ENCODE measurements at places on chromosomes 4 and X.

DNA sequence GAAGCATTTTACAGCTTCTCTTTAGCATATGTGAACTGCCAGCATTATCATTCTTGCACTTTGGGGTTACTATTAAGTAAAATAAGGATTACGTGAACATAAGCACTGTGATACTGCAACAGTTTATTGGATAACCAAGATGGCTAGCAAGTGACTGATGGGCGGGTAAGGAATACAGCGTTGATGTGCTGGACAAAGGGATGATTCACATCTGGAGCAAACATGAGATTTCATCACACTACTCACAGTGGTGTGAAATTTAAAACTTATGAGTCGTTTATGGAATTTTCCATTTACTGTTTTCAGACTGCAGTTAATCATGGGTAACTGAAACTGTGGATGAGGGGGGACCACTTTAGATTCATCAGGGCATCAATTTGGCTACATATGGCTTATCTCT lies 16.0 kb downstream of the NBDY start:
- no peak for DNase-seq

DNA sequence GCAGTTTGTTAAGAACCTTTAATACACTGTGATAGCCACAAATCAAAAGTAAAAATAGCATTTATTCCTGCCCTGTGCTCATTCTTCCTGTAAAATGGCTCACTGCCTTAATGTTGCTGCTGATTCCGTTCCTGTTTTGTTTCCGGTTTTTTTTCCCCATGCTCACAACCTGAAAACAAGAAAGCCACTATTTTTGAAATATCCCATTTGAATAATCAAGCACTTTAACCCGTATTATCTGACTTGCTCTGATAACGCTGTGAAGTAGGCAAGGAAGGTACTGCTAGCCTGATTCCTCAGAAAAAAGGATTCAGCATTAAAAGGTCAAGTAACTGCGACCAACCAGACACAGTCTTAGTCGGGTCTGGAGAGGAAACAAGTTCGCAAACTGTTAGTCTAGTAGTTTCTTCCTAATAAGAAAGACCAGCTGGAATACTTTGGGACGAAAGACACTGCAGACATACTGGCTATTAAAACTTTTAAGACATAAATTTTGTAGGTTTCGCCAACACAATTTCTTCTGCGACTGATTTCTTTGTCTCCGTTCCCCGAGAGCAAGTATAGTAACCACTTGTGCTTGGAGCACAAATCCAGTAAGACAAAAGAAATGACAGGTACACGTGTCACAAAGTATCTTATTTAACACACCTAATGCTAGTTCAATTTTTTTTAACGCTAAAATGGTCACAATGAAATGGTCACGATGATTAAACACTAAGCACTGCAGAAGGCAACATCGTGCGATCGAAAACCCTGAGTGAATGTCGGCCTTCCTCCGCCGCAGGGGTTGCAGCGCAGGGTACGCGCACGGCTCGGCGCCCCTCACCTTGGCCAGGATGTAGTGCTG lies 802 bp downstream of the COX18 start:
- no peak for DNase-seq

- no peak for DNase-seq
These were observed 2.4 kb downstream of the FRAS1 start for GRCh38 chr4:78059524-78059889.

- DNase-seq = no peak
These were observed 124.0 kb downstream of the ARHGAP24 start for GRCh38 chr4:85598936-85599335.

- no peak for DNase-seq
These were observed 1282.3 kb upstream of the TENM3 start for GRCh38 chr4:180960743-180961401.

- no peak for DNase-seq
These were observed 77.2 kb upstream of the DHRSX start for GRCh38 chrX:2577844-2578466.

- DNase-seq = no peak
These were observed 724.0 kb downstream of the ADGRL3 start for GRCh38 chr4:61924131-61924530.

DNA sequence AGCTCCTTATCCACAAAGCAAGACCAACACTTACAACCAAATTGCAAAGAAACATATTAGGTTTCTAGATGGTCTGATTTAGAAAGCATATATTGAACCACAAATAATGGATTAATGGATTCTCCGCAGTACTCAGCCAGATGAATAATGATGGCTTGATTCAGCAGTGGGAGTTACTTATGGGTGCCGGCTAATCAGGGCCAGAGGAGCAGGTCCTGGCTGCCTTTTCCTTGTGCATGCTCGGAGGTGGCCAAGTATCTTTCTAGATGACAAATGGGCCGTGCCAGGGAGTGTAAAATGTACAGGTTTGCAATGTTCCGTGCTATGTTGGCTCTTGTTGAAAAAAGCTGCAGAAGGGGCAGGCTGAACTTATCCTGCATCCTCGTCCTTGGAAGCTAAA lies 70.2 kb downstream of the VCX3A start:
- DNase-seq = no peak

DNA sequence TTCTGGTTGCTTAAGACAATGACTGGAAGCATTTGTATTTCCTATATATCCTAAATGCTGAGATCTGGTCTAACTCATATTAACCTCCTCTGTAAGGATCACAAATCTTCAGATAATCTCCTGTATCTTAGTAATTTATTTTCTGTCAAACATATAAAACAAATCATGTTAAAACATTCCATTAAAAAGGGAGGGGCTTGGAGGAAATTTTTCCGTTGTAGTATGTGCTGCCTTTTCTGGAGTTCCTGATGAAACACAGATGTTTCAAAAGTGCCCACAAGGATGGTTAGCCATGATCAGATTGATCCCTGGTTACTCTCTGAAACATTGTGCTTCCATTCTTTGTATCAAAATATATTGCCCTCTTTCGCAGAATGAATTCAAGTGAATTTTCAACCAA lies 182.1 kb downstream of the TENM3 start:
- no peak for DNase-seq

- DNase-seq = no peak
These were observed 12.4 kb downstream of the PSAPL1 start for GRCh38 chr4:7422151-7422897.

- peak; percentile 11 for DNase-seq
These were observed 22.7 kb downstream of the MAP9 start for GRCh38 chr4:155353923-155354540.

GRCh38 chr4:154205471-154205870 lies 286.1 kb downstream of the DCHS2 start:
- DNase-seq = no peak

GRCh38 chr4:33831442-33832066 lies 2412.8 kb downstream of the ARAP2 start:
- DNase-seq = no peak

- DNase-seq = no peak
These were observed 1024.5 kb upstream of the PCDH10 start for GRCh38 chr4:132124624-132124974.

- no peak for DNase-seq
These were observed at the start of gene POU4F2 for GRCh38 chr4:146638786-146639505. Gene POU4F2 (plus strand): TSS chr4:146638893. CDS start chr4:146639141, 248 bp downstream.

- DNase-seq = no peak
These were observed 920.4 kb upstream of the EPHA5 start for GRCh38 chr4:66590488-66591215.

DNA sequence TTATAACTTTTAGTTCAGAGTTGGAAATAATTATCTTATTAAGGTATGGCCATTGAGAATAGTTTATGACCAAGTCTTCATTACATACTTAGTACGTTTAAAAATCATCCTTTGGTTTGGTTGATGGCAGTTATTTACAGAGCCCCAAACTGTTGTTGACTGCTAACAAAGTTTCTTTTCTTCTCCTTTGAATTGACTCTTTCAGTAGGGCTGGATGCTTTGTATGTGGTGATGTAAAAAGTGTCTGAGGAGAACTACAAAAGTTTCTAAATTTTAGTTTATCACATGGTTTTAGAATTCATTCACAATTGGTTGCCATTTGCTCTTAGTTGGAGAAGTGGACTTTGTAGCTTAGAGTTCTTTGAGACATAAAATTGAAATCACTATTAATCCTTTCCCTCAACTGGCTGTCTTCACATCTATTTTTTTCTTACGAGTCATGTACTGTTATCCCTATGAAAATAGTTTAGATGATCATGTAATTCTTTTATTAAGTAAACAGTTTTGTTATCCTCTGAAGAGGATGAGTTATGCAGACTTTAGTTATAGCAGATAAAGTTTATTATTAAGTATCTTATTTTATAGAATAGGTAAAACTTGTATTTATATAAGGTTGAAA lies 14.8 kb downstream of the PTPN13 start:
- DNase-seq = no peak

DNA sequence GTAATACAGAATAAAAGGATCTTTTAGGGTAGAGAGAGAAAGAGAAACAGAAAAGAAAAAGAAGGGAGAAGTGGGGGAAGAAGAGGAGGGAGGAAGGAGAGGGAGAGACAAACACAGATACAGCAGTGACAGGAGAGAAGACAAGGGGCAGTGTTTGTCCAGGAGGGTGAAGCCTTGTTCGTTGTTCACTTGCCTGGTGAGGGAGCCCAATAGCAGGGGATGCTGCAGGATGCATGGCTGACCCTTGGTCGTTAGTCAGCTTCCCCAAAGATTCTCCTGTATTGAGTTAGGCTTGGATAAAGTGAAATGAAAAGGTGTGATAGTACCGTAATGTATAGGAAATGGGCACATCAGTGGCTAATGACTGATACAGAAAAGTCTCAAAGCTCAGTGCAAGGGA lies 403.7 kb downstream of the IL15 start:
- no peak for DNase-seq

DNA sequence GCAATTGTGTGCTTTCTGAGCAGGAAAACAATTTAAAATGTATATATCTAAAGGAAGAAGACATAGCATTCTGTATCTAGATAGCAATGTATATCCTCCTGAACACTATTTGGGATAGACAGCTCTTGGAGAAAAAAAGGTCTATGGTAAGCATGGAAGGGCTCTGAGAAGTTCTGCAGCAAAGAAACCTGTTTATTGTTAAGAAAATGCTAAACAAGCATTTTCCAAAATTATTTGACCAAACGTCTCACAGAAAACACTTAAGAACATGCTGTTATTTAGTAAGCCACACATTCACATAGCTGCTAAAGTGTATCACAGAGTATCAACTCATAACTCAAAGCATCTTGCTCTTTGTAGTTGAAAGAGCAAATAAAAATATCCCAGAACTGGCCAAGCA lies 67.9 kb downstream of the SH3RF1 start:
- DNase-seq = no peak

DNA sequence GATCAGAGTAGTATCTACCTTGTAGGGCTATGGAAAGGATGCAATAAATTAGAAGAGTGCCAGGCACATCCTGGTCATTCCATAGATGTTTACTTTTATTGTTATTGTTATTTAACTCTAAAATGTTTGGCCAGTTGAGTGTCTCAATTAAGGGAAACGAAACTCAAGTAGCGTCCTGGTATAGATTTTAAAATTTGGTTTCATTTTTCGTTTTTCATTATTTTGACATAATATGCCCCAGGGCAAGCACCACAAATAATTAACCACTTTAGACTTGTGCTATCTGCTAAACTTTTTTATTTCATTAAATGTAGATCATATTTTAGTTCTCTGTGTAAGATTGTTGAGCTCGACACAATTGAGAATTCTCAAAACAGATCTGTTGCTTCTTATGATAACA lies 179.7 kb upstream of the PRPS2 start:
- DNase-seq = no peak

DNA sequence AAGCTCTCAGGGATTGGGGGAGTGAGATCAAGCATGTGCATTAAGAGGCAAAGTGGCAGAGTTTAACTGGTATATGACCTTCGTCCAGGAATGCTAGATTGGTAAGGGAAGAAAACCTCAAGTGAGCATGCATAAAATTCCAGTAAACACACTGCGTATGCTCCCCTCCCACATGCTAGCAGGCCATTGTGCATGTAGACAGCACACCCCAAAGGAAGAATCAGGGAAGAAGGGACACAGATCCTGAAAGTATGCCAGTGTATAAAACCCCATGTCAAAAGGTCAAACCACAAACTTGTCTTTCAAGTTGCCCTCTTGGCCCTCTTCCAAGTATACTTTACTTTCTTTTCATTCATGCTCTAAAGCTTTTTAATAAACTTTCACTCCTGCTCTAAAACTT lies 405.2 kb upstream of the CNKSR2 start:
- no peak for DNase-seq

- DNase-seq = no peak
These were observed 56.4 kb upstream of the SLIT2 start for GRCh38 chr4:20195071-20195885.

DNA sequence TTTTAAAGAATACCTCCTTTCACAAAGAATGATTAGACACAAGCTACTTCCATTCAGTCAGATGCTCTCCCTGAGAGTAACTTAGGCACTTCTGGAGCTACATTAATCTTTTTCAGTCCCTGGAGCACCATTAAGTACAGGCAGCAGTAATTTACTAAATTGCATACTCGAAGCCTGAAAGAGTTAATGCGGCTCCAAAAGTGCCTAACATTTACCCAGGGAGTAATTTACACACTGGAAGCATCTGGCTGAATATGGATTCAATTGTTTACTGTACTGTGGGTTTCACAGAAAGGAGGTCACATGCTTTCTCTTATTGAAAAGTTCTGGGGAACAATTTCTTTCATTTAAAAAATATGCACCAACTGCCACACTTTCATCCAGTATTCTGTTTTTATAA lies 260.8 kb upstream of the TENM3 start:
- DNase-seq = no peak

DNA sequence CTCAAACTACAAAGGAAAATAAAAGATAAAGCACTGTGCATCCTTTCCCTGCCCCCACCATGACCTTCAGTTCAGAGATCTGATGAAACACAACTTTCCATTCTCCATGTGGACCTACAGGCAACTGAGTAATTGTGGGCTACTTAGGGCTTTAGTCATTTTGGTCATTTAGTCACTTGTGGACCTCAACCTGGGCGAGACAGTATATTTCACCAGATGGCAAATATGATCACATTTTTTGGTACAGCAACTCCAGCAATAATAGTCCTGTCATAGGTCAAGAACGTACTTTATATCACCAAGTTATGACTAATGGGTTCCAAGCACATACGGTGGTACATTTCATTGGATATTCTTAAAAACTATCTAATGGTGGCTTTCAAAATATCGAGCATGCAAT lies 141.2 kb downstream of the PDGFC start:
- no peak for DNase-seq

DNA sequence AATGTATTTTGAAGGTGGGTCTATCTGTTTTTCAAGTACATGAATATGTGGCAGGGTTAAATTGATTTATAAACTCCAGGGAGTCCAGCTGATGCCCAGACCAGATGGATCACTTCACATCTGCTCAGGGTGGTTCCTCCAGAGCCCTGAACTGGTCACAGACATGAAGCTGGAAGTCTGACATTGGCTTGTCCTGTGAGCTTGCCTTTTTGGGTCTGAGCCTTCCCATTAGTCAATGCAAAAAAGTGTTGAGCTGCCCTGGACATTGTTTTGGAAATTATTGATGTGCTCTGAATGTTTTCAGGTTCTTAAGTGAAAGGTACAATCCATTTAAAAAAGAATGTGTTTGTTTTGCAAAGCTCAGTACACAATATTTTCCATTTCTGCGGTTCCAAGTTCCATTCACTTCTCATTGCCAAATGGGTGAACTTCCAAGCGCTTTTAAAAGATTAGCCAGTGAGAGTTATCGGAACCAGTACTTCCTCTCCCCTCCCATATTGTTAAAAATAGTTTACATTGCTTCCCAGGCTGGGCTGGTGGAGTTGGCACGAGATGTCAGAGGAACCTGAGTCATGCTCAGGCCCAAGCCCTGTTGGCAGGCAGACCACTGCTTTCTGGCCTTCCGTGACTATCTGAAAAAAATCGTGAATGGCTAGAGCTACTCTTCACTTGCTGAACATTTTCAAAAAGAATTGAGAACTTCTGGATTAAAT lies 52.1 kb downstream of the PDGFRA start:
- DNase-seq = no peak

Data from GDM1 (cell line).